ENCODE measurements at places on chromosomes 7 and 10.

GRCh38 chr10:124547647-124548168 is 86.1 kb downstream of the LHPP start:
- no peak for DNase-seq

- no peak for DNase-seq
Measured at GRCh38 chr10:121167534-121168243, 316.5 kb downstream of the WDR11 start.

GRCh38 chr7:121023194-121023593 is 34.7 kb downstream of the CPED1 start:
- DNase-seq, result no peak

- no peak for DNase-seq
Measured at GRCh38 chr10:130661419-130661818, 525.2 kb downstream of the GLRX3 start.

- DNase-seq, result no peak
Measured at GRCh38 chr10:60789340-60789739, 11.1 kb downstream of the CDK1 start.

- no peak for DNase-seq
Measured at GRCh38 chr10:97898429-97898828, 48.8 kb downstream of the GOLGA7B start.

GRCh38 chr10:59180689-59181270 is 4.3 kb downstream of the PHYHIPL start:
- no peak for DNase-seq

DNA sequence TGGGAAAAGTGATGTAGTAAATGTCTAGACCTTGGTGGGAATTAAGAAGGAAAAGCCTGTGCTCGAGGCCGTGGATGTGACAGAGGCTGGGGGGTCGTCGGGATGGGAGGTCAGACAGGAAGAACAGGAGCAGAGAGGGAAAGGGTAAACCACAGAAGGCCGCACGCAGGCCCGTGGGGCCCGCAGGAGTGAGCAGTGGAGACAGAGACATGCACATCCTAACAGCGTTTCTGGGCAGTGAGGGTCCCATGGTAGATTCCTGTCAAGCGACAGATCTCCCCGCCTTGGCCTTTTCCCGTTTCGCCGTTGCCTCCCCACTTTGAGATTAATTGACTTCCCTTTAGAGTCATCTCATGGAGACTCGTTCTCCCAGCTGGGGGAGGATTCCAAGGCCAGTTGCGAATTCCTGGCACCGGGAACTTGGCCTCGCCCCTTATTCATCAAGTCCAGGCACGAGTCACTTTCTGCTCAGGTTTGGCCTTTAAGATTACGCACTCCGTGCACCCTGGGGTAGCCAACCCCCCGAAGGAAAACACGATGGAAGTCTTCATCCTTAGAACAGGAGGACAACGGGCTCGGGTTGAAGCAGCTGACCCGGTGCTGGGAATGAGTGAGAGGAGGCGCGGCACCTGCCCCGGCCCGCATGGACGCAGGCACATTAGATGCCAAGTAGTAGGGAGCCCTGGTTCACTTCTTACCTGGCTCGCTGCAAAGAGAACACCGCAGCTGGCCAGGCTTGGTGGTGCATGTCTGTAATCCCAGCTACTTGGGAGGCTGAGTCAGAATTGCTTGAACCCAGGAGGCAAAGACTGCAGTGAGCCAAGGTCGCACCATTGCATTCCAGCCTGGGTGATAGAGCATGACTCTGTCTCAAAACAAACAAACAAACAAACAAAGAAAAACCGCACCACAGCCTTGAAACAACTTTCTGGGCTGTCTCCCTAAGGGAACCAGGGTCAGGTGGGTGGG is 315.2 kb upstream of the SHH start:
- DNase-seq, result no peak

DNA sequence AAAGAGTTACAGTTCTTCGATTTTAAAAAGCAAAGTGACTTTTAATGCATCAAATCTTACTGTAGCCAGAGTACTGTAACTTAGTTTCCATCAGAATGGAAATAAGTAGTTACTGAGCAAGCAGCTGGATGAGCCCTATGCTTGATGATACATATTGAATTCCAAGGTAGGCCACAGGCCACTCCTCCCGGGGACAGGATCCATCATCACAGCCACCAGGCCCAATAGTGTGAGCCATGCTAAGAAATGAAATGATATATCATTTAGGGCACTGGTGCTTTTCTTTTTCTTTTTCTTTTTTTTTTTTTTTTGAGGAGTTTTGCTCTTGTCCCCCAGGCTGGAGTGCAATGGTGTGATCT is 42.9 kb upstream of the TOMM7 start:
- DNase-seq, result no peak

Measured in CD4-positive, alpha-beta T cell treated with Interleukin-12 subunit alpha and Interleukin-12 subunit beta, for 1 hour (primary cell).